ENCODE measurements at places on chromosomes 2 and 18. TPM values are rescaled to one million over a fixed set of nuclear protein-coding genes. Genes with fewer than 3 reads are reported as not detected.

The PMAIP1 gene
- 3.6 TPM for polyA plus RNA-seq

The SOX11 gene
- 22.9 TPM for polyA plus RNA-seq

The HOXD4 gene
- 60.4 TPM for polyA plus RNA-seq

The LYG2 gene
- polyA plus RNA-seq: 1.0 TPM

GRCh38 chr2:218422403-218423086 is 3.6 kb downstream of the VIL1 start:
- DNase-seq: no peak

DNA sequence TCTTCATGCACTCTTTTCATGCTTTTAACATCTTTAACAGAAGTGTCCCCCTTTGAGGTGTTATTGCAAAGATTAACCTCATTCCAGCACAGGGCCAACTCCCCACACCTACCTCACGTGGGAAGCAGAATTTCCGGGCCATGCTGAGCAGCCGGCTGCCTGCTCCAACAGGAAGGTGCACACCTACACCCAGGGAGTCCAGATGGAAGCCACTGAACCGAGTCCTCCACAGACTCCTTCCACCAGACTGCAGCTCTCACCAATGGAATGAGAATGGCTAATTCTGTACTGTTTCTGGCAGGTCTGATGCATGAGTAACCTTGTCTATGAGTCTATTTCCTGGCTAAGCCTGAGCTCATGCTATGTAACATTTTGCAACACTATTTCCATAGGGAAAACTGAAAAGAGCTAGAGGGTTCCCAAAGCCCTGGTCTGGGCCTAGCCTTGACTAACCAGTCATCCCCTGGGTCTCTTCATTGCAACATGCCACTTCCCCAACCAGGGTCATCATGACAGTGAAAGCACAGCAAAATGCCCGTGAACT is 11.0 kb downstream of the ERFE start:
- no peak for DNase-seq

DNA sequence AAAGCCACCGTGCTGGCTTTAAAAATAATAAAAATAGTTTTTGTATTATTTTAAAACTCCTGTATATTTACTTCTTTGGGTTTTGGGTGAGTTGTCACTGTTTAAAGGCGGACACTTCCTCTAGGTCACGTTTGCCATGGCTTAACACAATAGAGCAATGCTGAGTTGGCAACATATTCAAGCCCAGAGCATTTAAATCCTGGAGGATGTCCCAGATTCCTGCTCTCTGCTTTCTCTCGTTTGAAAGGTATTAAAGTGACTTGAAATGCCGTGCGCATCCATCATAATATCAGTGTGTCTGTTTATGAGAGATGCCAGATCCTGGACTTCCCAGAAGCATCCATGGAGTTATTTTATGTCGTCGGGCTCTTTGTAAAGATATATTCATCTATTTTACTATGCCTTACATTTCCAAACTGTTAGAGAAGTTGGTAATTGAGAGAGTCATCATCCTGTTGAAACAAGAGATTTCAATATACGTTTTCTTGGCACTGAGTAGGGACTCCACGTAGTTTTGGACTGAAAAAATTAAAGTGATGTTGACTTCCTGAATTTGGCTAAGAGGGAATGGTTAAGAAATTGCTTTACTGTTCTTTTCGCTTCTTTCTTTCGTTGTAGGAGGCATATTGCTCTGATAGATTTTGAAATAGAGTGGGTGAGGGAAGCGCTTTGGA is 150.6 kb downstream of the ZNF236 start:
- no peak for DNase-seq

- DNase-seq: no peak
Observed at GRCh38 chr2:233037078-233037477, 4.6 kb downstream of the NEU2 start.

GRCh38 chr18:49178321-49178720 is 227.6 kb upstream of the SMAD7 start:
- no peak for DNase-seq

DNA sequence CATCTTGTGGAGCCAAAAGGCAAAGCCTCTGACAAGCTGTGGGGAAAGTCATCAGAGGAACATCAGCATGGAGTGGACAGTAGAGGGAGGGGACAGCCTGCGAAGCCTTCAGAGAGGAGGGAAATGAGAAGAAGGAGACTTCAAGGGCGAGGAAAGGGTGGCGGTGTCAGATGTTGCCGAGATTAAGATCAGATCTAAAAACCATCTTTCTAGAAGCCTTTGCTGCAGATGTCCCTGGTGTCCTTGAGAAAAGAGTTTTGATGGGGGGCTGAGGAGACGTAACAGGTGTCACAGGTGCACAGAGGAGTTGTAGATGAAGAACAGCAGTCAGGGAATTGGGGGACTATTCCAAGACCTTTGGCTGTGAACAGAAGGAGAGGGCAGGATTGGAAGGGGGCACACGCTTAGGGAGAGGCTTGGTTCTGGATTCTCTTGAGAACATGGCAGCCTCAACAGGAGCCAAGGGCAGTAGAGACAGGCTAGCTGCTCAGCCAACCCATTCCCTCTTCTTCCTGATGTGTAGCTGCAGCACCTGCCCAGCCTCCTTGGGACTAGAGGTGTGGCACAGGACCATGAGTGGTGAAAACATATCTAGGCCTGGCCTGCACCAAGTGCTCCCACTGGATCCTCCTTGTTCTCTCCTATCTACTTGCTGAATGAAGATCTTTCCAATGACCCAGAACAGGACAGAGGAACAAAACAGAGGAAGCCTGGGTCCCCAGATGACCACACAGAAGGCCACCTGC is 22.7 kb upstream of the NCL start:
- DNase-seq: no peak

All from left kidney (tissue), 8 donors.